ENCODE measurements at places on chromosomes 2 and 18. TPM values are rescaled to one million over a fixed set of nuclear protein-coding genes. Genes with fewer than 3 reads are reported as not detected.

VWA3B gene
- not detected for total RNA-seq

COLEC11 gene
- 0.31 TPM for total RNA-seq

AFF3 gene
- total RNA-seq: 0.59 TPM

CFAP210 gene
- total RNA-seq: not detected

LIMS3 gene
- 3.3 TPM for total RNA-seq

PCARE gene
- not detected for total RNA-seq

ABCA12 gene
- not detected for total RNA-seq

ANKRD29 gene
- not detected for total RNA-seq

TIA1 gene
- total RNA-seq: 98.6 TPM

AQP12B gene
- total RNA-seq: not detected

AQP12A gene
- not detected for total RNA-seq

SNTG2 gene
- 0.94 TPM for total RNA-seq

ABCG8 gene
- total RNA-seq: not detected

CHRND gene
- total RNA-seq: not detected

TMEM182 gene
- total RNA-seq: 3.8 TPM

DSG3 gene
- not detected for total RNA-seq

FIGN gene
- not detected for total RNA-seq

HNMT gene
- total RNA-seq: not detected

CDH19 gene
- not detected for total RNA-seq

KCNS3 gene
- 0.17 TPM for total RNA-seq

CNDP1 gene
- total RNA-seq: not detected

Measured in activated CD4-positive, alpha-beta memory T cell treated with anti-CD3 and anti-CD28 coated beads for 36 hours (primary cell).